PC-9 (cell line): ENCODE measurements at places on chromosomes 11 and 22.

DNA sequence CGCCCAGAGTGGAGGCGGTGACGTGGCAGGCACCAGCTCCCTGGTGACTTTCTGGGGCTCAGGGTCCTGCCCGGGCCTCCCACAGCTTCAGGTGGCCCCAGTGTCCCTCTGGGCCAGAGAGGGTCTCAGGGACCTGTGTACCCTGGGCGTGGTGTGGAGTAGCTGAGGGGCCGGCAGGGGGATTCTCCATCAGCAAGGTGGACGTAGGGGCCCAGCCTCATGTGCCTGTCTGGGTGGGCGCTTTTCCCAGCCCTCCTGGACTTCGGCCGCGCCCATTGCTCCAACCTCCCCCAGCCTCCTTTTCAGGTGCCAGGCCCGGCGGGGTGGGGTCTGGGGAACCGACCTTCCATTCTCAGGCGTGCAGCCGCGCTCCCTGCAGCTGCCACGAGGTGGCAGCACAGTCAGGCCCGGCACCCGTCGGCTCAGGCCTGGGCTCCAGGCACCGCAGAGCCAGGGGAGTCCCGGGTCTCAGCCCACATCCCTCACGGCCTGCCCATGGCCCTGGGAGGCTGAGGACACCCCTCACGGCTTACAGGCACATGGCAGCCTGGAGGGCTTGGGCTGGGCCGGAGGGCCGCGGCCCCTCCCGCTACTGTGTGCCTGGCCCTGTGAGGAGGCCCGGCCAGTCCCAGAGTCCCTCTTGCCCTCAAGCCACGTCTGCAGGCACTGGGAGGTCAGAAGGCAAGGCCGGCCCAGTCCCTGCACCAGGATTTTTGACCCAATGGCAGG is 19.9 kb upstream of the MUC5B start:
- peak; percentile 65 for DNase-seq

GRCh38 chr22:49300241-49300640 is 527.4 kb downstream of the BRD1 start:
- DNase-seq, result no peak

GRCh38 chr11:11169715-11170351 is 183.2 kb downstream of the CSNK2A3 start:
- DNase-seq, result no peak

DNA sequence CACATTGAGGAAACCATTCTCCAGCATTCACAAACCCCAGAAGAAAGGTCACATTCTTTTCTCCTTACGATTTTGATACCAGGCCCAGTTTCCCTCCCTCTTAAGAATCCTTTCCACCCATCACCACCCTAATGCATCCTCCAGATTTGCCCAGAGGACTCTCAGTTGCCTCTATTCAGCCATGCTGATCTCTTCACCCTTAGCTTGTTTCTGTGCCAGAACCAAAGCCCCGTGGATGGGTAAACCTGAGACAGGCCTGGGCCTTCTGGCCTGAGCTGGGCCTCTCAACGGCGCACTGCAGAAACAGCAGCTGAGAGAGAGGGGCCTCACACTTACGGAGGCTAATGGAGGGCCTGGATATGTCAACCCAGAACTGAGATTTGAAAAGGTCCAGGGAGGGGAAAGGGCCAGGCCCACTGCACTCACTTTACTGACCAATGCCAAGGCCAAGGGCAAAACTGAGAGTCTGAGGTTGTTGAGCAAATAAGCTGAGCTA is 32.2 kb upstream of the OAF start:
- no peak for DNase-seq

DNA sequence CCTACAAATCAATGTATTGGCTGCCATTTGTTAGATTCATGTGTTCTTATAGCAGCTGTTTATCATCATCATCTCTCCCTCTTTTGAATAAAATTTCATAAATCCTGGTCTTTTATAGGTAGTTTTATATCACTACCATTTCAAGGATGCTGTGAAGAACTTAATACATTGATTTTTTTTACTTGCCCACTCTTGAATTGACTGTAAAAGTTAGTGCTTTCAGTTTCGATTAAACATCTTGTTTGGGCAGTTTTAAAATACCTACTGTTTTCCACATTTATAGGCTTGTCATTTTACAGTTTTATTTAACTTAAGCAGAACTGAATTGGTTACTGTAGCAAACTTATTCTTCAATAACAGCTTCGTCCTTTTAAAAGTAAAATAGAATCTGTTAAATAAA is 59.5 kb downstream of the TTC17 start:
- no peak for DNase-seq

GRCh38 chr22:29267462-29267857 is 321 bp downstream of the RHBDD3 start:
- DNase-seq, result no peak

DNA sequence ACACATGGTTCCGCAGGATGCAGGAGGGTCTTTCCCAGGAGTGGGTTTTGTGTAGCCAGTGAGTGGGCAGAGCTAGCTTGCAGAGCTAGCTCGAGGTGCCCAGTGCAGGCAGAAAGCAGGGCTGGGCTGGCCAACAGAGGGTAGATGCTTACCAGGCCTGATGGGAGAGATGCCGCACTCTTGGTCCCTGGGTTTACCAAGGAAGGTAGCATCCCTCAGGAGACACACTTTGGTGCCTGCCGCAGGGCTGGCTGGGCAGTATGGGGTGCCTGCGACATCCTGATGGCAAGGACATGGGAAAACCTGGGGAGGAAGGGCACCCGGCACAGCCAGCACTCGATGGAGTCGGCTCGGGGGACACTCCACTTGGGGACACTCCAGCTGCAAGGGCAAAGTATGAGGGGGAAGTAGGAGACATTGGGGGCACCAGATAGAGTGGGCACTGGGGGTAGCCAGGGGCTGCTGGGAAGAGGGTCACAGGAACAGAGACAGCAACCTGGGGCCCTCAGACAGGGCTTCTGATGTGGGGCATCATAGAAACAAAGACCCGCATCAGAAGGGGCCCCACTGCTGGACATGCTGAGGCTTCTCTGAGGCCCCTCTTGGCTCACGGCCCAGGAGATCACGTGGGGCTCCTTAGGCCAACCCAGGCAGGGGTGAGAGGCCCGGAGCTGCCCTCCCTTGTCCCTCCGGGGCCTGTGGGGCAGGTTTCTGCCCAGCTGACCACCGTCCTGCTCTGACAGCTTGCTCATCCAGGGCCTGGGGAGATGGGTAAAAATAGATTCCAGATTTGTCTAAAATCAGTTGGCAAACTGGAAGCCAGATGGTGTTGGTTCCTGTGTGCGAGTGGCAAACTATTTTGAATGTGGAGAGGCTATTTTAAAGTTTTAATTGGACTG is 89.8 kb downstream of the MORC2 start:
- no peak for DNase-seq

GRCh38 chr11:77762426-77762825 is 58.1 kb downstream of the RSF1 start:
- no peak for DNase-seq

DNA sequence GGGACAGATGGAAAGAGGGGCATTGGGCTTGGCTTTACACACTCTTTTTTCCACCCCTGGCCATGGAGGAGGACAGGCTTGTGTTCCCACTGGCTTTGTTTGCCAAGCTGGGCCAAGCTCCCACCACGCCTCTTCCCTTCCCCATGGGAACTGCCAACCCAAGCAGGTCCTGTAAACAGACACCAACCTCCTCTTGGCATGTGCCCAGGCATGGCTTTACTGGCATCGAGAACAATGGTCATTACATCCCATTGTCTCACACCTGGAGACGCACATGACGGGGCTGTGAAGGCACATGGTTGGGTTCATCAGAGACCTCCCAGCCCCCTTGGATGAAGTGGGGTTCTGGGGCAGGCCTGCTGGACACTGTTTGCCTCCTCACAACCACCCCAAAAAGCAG is 11.7 kb downstream of the SEC14L3 start:
- DNase-seq, result no peak

- peak; percentile 59 for DNase-seq
Observed at GRCh38 chr11:69950120-69950519, 128.0 kb upstream of the ANO1 start.

DNA sequence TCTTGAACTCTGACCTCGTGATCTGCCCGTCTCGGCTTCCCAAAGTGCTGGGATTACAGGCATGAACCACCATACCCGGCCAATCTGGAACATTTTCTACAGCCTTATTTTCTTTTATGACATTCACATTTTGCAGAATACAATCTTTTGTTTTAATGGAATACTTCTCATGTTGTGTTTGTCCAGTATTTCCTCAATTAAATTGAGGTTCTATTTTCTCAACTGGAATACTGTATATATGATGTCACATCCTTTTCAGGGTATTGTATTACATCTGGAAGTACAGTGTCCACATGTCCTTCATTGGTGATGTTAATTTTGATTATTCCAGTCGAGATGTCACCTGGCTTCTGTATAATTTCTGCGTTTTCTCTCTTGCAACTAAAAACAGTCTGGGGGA is 90.8 kb upstream of the HORMAD2 start:
- DNase-seq, result no peak

DNA sequence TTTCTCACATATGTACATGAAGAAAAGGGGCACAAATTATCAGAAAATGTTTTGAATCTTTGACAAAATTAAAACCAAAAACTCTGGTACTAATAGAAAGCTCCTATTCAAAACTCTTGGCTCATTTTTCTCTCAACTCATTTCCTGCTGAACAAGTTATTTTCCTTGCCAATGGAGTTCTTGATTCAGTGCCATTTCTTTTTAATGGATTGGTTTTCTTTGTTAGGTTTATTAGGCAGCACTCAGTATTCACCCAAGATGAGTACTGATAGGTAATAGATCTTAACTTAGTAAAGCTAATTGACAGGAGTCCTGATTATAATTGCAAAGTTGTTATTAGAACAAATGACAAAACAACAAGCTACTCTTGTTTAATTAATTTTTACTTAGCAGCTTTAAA is 279.4 kb upstream of the PDGFD start:
- no peak for DNase-seq

- no peak for DNase-seq
Observed at GRCh38 chr11:10072142-10072541, 221.9 kb downstream of the SBF2 start.

GRCh38 chr11:16809886-16810668 is 71.6 kb downstream of the C11orf58 start:
- DNase-seq, result peak; percentile 29

- DNase-seq, result no peak
Observed at GRCh38 chr11:11981840-11982239, 26.6 kb downstream of the DKK3 start.

DNA sequence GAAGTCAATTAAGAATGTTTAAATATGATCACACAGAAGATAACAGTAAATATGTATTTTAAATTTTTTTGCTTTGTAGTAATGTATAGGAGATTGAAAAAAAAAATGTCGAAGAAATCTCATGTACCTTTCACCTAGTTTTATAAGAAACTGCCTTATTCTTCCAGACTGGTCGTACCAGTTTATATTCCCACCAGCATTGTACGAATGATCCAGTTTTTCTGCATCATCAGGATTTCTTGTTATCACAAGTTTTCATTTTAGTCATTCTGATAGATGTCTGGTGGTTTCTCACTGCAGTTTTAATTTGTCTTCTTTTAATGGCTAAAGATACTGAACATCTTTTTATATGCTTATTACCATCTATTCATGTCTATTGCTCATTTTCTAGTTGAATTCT is 101.8 kb upstream of the CTSC start:
- no peak for DNase-seq

DNA sequence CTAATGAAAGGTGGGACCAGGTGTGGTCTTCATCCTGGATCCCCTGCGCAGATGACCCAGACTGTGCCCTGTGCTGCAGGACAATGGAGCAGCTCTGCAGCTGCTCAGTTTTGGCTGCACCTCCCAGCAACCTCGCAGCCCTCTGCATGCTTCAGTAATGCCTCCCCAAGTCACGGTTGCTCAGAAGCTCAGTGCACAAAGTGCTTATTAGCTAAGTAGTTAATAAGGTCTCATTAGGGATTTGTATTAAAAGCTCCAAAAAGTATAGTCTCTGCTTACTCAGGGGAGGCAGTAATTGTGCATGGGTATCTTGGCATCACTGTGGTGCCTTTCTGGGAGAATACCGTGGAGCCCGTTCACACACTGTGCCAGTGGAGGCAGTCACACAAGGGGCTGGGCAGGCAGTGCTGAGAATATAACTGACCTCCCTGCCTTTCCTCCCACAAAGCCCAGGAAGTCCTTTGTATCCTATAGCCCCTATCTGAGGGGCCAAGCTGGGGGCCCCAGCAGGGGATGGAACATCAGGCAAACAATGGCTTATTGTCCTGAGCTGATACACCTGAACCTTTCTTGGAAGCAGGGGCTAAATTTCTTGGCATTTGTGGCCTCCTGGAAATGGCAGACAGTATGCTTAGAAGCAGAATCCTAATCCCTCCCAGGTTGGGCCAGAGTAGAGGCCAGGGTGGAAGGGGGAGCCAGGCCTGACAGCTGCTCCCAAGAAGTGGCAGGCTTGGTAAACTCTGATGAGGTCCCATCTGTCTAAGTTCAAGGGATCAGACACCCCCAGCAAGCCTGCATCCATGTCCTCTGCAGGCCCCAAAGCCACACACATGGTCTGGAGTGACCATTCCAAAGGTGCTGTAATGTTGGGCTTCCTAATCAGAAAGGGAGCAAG is 125.5 kb upstream of the PARVA start:
- DNase-seq, result no peak

GRCh38 chr11:14672635-14673034 is 29.0 kb downstream of the PDE3B start:
- no peak for DNase-seq

- no peak for DNase-seq
Observed at GRCh38 chr11:113273720-113274119, 40.7 kb upstream of the TTC12 start.

GRCh38 chr11:111379602-111380136 is 594 bp upstream of the POU2AF1 start:
- DNase-seq, result no peak

DNA sequence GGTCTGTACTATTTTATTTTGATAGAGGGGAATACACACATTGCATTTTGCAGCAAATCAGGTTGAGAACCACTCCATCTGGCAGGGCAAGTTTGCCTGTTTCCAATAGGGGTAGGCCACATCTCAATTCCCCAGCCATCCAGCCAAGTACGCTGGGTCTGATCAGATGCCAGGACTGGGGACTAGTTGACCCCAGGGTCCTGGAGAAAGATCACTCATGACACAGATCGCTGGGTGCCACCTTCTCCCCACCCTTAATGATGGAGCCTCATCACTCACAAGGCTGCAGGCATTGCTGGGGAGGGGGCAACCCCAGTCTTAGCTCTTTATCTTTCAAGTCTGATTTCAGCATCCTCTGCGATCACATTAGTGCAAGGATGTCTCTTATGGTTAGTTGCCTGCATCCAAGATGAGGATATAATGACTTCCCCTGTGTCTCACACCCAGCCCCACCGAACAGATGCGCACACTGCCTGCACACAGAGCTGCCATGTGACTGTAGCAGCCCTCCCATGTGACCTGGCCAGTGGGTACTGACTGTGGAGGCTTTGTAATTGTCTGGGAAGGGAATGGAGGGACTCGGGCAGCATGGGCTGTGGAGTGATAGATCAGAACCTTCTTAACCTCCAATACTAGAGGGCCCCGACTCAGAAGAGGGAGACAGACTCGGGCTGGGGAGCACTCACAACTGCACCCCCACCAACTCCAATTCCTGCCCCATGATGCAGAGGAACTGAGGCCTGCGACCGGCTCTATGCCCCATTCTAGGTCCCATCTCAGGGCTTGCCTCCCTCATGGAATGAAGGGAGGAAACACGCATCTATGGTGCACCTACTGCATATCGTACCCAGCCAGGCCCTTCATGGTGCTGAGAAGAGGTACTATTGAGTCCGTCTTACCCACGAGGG is 155.8 kb downstream of the DSCAML1 start:
- DNase-seq, result no peak

GRCh38 chr11:110337570-110338193 is 41.3 kb upstream of the RDX start:
- peak; percentile 94 for DNase-seq
